HCT116 (cell line): ENCODE measurements at places on chromosomes 12 and 14.

DNA sequence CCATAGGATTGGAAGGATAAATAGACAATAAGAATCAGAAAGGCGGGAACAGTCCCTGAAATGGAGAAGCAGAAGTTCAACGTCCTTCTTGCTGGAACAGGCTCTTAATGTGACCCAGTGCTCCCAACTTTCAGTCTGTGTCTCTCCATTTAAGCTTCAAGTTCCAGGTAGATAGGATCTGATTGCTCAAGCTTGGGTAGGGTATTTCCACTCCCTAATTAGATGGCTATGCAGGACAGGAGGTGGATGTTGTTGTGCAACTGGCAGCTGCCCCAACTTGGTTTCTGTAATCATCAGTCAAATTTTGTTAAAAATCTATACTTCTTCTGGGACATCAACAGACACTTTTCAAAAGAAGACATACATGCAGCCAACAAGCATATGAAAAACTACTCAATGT lies 266.2 kb downstream of the C12orf75 start:
- no peaks in the 10 kb centered on the region for H3K4me1 ChIP-seq
- DNase-seq = no peak
- H3K4me3 ChIP-seq = no peak overlapping the region
- H3K36me3 ChIP-seq = no peaks in the 10 kb centered on the region

- H3K36me3 ChIP-seq = peaks cover 11% of the 10 kb centered on the region
- H3K4me1 ChIP-seq = peaks cover 11% of the 10 kb centered on the region
- peak overlapping the region; percentile 18; the same call in 1 of the 2 replicates for H3K27ac ChIP-seq
- no peak for DNase-seq
- no peaks in the 10 kb centered on the region for H3K27me3 ChIP-seq
Measured at GRCh38 chr14:71105177-71105576, 197.9 kb downstream of the PCNX1 start.

DNA sequence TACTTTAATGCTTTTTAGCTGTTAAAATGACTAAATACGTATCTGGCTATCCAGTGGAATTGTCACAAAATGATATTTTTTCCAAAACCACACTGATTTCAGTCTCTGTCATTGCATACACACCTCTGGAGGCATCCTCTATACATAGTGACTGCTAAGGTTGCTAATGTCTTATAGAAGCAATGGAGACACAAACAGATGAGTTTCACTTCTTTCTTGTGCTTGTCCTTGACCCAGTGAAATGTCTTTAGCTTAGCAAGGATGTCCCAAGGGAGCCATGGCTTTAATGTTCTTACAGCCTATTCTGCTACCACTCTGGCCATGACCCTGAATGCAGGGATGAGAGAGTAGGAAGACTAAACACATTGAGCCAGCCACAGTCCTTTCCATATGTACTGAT lies 90.3 kb downstream of the TPH2 start:
- H3K27ac ChIP-seq = no peak overlapping the region
- H3K36me3 ChIP-seq = no peaks in the 10 kb centered on the region
- peaks cover 9% of the 10 kb centered on the region for H3K4me1 ChIP-seq
- DNase-seq = no peak
- H3K27me3 ChIP-seq = no peaks in the 10 kb centered on the region

DNA sequence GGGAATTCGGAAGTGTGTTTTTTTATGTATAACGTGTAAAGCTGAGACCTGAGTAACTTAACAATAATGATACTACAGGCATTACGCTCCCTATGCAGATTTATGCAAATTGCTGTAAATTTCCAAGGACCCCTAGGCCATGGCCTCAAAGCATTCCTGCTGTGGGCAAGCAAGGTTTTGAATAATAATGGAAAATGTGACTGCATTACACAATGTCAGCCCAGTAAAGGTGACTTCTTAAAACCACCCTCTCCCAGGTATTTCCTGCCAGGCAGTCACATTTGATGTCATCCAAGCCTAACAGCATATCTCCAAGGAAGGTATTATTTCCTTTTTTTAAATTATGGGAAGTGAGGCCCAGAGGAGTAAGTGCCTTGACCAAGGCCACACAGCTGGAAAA lies 621.0 kb downstream of the BCL11B start:
- H3K4me1 ChIP-seq = no peaks in the 10 kb centered on the region
- DNase-seq = no peak
- H3K27me3 ChIP-seq = no peaks in the 10 kb centered on the region
- H3K27ac ChIP-seq = no peak overlapping the region
- no peaks in the 10 kb centered on the region for H3K36me3 ChIP-seq
- no peak overlapping the region for H3K4me3 ChIP-seq

GRCh38 chr12:109069307-109070271 lies 17.2 kb downstream of the USP30 start:
- no peak overlapping the region for H3K27ac ChIP-seq
- H3K36me3 ChIP-seq = no peaks in the 10 kb centered on the region
- DNase-seq = no peak
- no peaks in the 10 kb centered on the region for H3K4me1 ChIP-seq

DNA sequence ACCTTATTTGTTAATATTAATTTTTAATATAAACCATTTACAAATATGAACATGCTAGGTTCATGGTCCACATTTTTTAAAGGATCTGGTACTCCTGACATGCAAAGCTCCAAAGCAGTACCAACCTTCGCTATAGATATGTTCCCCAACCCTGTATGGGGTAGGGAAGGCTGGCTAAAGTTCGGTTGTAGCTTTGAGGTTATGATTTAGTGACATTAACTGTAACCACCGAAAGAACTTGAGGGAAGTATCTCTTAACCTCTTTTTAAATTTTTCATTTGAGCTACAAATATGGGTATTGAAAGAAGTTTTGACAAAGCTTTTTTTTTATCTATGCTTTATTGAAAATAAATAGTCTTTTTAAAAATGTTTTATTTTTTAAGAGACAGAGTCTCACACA lies 115.5 kb downstream of the DYRK2 start:
- no peak overlapping the region for H3K4me3 ChIP-seq
- no peaks in the 10 kb centered on the region for H3K27me3 ChIP-seq
- no peaks in the 10 kb centered on the region for H3K36me3 ChIP-seq
- H3K4me1 ChIP-seq = no peaks in the 10 kb centered on the region
- no peak overlapping the region for H3K27ac ChIP-seq

DNA sequence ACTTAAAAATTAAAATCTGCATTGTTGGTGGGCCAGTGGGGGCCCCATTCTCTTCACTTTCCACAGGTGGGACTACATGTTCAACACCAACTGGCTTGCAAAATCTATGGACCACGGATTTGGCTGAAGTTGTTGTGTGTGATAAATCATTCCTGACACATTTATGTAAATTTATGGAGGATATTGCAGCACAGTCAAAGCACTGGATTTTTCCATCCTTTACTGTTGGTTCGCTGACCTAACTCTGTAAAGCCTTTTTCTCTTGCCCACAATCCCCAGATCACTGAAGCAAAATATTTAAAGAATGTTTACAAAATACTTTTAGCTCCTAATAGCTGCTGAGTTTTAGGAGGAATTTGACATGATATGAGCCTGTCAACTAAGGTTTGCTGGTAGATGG lies 219.7 kb upstream of the PRICKLE1 start:
- H3K4me3 ChIP-seq = no peak overlapping the region
- H3K36me3 ChIP-seq = no peaks in the 10 kb centered on the region
- no peaks in the 10 kb centered on the region for H3K27me3 ChIP-seq
- DNase-seq = no peak
- H3K4me1 ChIP-seq = no peaks in the 10 kb centered on the region

- H3K36me3 ChIP-seq = no peaks in the 10 kb centered on the region
- H3K4me1 ChIP-seq = peaks cover 2% of the 10 kb centered on the region; the same call in 1 of the 2 replicates
- no peak overlapping the region for H3K27ac ChIP-seq
- no peak for DNase-seq
- no peaks in the 10 kb centered on the region for H3K27me3 ChIP-seq
Measured at GRCh38 chr12:93572712-93573551, 457 bp downstream of the SOCS2 start.

- no peak overlapping the region for H3K27ac ChIP-seq
- no peak for DNase-seq
- H3K4me1 ChIP-seq = no peaks in the 10 kb centered on the region
- no peaks in the 10 kb centered on the region for H3K27me3 ChIP-seq
Measured at GRCh38 chr12:73277971-73278370, 1005.8 kb downstream of the TRHDE start.

- no peak overlapping the region for H3K4me3 ChIP-seq
- H3K27ac ChIP-seq = no peak overlapping the region
- peaks cover 15% of the 10 kb centered on the region for H3K4me1 ChIP-seq
Measured at GRCh38 chr12:71752891-71753290, 1.8 kb upstream of the RAB21 start.

GRCh38 chr12:79203058-79203647 lies 338.6 kb downstream of the SYT1 start:
- no peak overlapping the region for H3K4me3 ChIP-seq
- H3K27ac ChIP-seq = no peak overlapping the region
- no peaks in the 10 kb centered on the region; the same call in 1 of the 2 replicates for H3K4me1 ChIP-seq
- H3K36me3 ChIP-seq = no peaks in the 10 kb centered on the region
- H3K27me3 ChIP-seq = no peaks in the 10 kb centered on the region
- no peak for DNase-seq

DNA sequence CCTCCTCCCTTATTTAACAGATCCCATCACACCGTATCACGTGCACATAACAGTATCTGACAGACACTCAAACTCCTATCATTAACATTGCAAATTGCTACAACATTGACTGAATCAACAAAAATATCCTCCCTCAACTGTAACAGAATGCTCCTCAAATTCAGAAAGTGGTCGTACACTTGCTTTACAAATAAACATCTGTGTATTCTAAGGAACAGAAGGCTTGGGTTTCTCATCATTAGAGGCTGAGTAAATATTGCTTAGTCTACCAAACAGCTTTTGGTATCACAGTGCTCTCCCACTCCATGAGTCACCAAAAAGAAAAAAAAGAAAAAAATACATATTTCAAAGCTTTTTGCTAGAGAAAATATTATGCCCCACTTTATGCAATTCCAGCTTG lies 23.9 kb downstream of the FERMT2 start:
- H3K27me3 ChIP-seq = no peaks in the 10 kb centered on the region
- no peak for DNase-seq
- H3K36me3 ChIP-seq = no peaks in the 10 kb centered on the region
- H3K4me3 ChIP-seq = no peak overlapping the region

DNA sequence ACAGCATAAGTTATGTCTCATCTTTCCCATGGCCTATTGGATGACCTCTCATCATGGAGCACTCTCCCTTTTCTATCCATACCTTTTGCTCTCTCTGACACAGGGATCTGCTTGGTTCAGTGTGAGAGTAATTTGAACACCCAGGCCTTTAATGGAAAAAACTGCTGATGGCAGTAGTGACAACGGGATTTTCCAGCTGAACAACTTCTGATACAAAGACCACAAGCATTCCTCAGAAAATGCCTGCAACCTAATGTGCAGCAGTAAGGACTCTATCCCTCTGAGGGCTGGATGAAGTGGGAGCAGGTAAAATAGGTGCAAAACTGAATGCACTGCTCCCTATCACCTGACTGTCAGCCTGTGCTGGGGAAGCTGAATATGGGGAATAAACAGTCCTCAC lies 51.0 kb downstream of the KANSL2 start:
- no peak overlapping the region for H3K27ac ChIP-seq
- no peaks in the 10 kb centered on the region for H3K27me3 ChIP-seq
- H3K36me3 ChIP-seq = no peaks in the 10 kb centered on the region
- H3K4me3 ChIP-seq = no peak overlapping the region

- H3K27me3 ChIP-seq = no peaks in the 10 kb centered on the region
- no peaks in the 10 kb centered on the region for H3K36me3 ChIP-seq
- no peaks in the 10 kb centered on the region for H3K4me1 ChIP-seq
- H3K27ac ChIP-seq = no peak overlapping the region
- H3K4me3 ChIP-seq = no peak overlapping the region
Measured at GRCh38 chr14:58864751-58865513, 227.2 kb downstream of the DACT1 start.

DNA sequence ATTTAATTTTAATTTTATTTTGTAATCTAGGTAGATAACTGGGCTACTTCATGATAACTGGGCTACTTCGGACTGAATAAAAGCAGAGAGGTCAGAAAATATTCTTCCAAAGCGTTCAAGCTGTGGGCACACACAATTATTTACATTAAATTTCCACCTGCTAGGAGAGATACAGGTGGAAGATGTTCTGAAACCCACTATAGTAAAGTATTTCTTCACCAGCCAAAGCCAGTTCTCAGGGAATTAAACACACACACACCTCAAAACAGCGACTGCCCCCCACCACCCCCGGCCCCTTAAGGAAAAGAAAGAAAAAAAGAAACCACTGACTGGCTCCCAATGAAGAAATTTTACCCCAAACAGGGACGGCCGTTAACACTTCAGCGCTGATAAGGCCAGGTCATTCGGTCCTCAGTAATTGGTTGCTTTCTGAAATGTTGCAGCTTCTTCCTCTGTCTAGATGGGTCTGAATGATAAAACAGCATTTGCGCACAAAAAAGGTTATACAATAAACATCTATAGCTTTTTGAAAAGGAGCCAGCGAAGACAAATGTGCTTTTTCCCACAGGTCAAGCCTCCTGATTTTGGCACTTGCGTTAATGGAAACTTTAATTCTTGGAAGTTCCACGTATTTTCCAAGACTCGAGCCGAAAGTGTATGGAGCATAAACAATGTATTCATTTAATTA lies 771 bp upstream of the KCNJ8 start:
- H3K36me3 ChIP-seq = no peaks in the 10 kb centered on the region
- no peaks in the 10 kb centered on the region for H3K4me1 ChIP-seq
- no peak overlapping the region for H3K4me3 ChIP-seq
- no peak overlapping the region for H3K27ac ChIP-seq
- H3K27me3 ChIP-seq = no peaks in the 10 kb centered on the region

GRCh38 chr14:105169776-105170655 lies 1.4 kb upstream of the JAG2 start:
- no peaks in the 10 kb centered on the region for H3K27me3 ChIP-seq
- peaks cover 52% of the 10 kb centered on the region for H3K4me1 ChIP-seq
- peaks cover 3% of the 10 kb centered on the region; the same call in 1 of the 2 replicates for H3K36me3 ChIP-seq
- H3K27ac ChIP-seq = peak overlapping the region; percentile 33; the same call in 1 of the 2 replicates

DNA sequence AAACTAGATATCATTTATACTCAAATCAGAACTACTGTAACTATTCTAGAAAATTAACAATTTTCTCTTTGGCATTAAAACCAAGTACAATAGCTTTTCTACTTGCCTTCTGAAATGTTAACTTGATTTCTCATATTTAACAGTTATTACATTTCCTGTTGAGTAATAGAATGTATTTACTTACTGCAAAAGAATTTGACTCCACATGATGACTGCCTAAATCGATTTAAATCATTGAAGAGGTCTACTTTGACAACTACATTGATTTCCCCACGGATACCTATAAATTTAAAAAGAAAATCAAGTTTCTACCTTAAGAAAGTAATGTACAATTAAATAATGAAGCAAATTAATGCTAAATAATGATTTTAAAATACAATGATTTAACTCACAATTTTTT lies 18.9 kb downstream of the C2CD5 start:
- H3K36me3 ChIP-seq = no peaks in the 10 kb centered on the region
- H3K27ac ChIP-seq = no peak overlapping the region
- no peaks in the 10 kb centered on the region for H3K27me3 ChIP-seq
- no peak for DNase-seq

GRCh38 chr14:80678436-80678835 lies 263.1 kb downstream of the CEP128 start:
- no peak for DNase-seq
- H3K4me3 ChIP-seq = no peak overlapping the region
